ENCODE measurements at places on chromosomes 6 and 20. TPM values are rescaled to one million over a fixed set of nuclear protein-coding genes. Genes with fewer than 3 reads are reported as not detected.

GRCh38 chr20:60209048-60209447 lies 250.8 kb downstream of the CDH26 start:
- H3K27ac ChIP-seq: no peak overlapping the region
- no peaks in the 10 kb centered on the region for H3K36me3 ChIP-seq
- no peaks in the 10 kb centered on the region for H3K4me1 ChIP-seq
- H3K4me3 ChIP-seq: no peak overlapping the region
- H3K27me3 ChIP-seq: no peaks in the 10 kb centered on the region

DNA sequence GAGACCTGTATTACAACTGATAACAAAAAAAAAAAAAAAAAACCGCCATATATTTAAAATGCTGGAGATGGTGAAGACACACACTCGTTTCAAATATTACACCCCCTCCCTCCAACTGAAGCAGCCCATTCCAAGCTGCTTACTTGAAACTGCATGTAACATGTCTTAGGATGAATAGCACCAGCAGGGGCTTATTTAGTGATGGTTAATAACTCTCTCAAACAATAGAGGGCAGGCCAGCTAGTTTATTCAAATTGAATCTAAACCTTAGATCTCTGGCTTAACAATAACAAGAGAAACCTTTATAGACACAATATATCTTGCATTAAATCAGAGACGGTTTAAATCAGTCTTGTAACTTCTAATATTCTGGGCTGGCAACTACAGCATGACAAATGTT lies 9.3 kb upstream of the JPH2 start:
- no peak overlapping the region for H3K4me3 ChIP-seq
- peaks cover 28% of the 10 kb centered on the region for H3K4me1 ChIP-seq
- no peak for DNase-seq

- H3K4me3 ChIP-seq: no peak overlapping the region
- peaks cover 47% of the 10 kb centered on the region for H3K27me3 ChIP-seq
- H3K4me1 ChIP-seq: peaks cover 46% of the 10 kb centered on the region
- no peak overlapping the region for H3K27ac ChIP-seq
- peaks cover 6% of the 10 kb centered on the region for H3K36me3 ChIP-seq
- no peak for DNase-seq
These were observed 96.9 kb downstream of the SCML4 start for GRCh38 chr6:107727096-107727757.

DNA sequence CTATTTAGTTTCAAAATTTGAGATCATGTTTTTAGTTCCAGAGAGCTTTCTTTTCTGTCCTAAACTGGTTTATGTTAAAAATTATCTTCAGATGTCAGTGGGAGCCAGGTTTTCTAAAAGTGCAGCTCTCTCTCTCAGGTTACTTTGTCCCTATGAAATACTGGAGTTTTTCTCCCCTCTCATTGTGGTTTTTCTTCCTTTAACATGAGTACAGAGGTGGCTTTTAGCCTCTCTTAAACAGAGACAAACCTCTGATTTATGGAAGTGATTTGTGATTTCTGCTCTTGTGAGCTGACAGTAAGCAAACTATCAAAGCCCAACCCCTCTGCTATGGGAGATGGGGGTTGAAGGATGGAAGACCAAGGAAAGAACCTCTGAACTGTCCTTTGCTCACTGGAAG lies 85.7 kb downstream of the LIN28B start:
- no peak overlapping the region for H3K4me3 ChIP-seq
- DNase-seq: no peak
- no peak overlapping the region for H3K27ac ChIP-seq

DNA sequence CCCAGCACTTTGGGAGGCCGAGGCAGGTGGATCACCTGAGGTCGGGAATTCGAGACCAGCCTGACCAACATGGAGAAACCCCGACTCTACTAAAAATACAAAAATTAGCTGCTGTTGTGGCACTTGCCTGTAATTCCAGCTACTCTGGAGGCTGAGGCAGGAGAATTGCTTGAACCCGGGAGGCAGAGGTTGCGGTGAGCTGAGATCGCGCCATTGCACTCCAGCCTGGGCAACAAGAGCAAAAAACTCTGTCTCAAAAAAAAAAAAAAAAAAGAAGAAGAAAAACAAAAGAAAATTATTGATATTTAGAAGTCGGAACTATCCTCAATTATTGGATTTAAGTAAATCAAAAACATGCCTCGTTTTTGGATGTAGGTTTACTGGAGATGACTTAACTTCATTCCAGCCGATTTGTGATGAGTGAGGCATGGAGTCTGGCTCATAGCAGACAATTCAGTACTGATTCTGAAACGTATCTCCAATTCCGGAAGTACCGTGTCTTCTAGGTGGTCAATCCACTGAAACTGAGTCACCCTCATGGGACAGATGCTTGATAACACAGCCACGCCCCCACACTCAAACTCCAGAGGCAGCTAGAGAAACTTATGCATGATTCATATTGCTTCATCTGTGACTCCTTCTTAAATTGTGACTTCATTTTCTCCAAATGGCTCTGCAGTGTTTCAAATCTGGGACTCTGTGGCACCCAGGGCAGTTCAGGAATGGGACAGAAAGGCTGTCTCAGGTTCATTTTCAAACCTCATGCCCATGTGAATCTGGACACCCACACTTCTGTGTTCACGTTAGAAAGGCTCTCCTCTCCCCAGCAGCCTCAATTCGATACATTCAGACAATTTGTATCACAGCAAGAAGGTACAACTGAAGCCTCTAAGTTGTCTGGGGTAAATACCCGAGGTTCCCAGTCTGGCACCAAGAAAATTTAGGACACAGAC lies 110.4 kb upstream of the ARMC2 start:
- peaks cover 36% of the 10 kb centered on the region for H3K27me3 ChIP-seq
- peaks cover 9% of the 10 kb centered on the region for H3K4me1 ChIP-seq
- H3K27ac ChIP-seq: no peak overlapping the region
- no peak overlapping the region for H3K4me3 ChIP-seq

GRCh38 chr6:24897186-24897585 lies 38.6 kb downstream of the RIPOR2 start:
- H3K27me3 ChIP-seq: no peaks in the 10 kb centered on the region
- peaks cover 52% of the 10 kb centered on the region for H3K4me1 ChIP-seq
- no peak for DNase-seq
- H3K27ac ChIP-seq: no peak overlapping the region

GRCh38 chr6:39055661-39056060 lies 7.1 kb downstream of the GLP1R start:
- H3K4me3 ChIP-seq: no peak overlapping the region
- no peak overlapping the region for H3K27ac ChIP-seq
- peaks cover 17% of the 10 kb centered on the region for H3K27me3 ChIP-seq
- H3K4me1 ChIP-seq: peaks cover 14% of the 10 kb centered on the region
- no peak for DNase-seq

DNA sequence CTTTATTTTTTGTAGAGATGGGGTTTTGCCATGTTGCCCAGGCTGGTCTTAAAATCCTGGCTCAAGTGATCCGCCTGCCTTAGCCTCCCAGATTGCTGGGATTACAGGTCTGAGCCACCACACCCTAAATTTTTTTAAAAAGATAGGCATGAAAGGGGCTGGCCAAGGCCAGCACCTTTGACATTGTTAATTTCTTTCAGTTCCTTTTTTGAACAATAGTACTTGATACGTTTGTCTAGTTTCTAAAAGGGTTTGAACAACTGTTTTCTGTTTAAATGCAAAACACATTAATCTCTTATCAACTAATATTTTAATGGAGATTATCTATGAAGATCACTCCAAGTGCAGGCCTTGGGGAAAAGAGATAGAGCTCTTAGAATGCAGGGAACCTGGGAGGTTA lies 37.6 kb upstream of the PTPRK start:
- no peaks in the 10 kb centered on the region for H3K36me3 ChIP-seq
- H3K4me3 ChIP-seq: no peak overlapping the region
- H3K4me1 ChIP-seq: no peaks in the 10 kb centered on the region
- H3K27me3 ChIP-seq: peaks cover 3% of the 10 kb centered on the region
- DNase-seq: no peak

DNA sequence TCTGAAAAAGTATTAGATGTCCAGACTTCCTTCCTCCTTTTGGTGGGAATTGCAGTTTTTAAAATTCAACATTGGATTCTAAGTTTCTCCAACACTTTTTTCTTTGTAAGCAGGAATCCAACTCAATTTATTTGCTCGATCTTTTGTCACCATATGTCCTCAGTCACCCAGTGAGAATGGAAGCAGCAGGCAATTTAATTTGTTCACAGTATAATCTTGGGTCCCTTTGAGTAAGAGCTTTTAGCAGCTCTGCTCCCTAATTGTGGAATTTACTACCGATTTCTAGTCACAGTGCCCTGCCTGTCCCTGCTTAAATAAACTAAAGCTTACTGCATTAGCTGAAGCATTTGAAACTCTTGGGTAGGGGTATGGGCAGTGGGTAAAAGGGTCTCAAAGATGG lies 98.6 kb downstream of the BTBD3 start:
- H3K4me1 ChIP-seq: peaks cover 1% of the 10 kb centered on the region
- H3K27ac ChIP-seq: no peak overlapping the region
- no peak for DNase-seq
- no peaks in the 10 kb centered on the region for H3K36me3 ChIP-seq

- H3K4me1 ChIP-seq: peaks cover 2% of the 10 kb centered on the region
- H3K4me3 ChIP-seq: no peak overlapping the region
- H3K36me3 ChIP-seq: no peaks in the 10 kb centered on the region
- DNase-seq: no peak
- no peaks in the 10 kb centered on the region for H3K27me3 ChIP-seq
These were observed 77.2 kb downstream of the GCNT2 start for GRCh38 chr6:10598084-10598960.

DNA sequence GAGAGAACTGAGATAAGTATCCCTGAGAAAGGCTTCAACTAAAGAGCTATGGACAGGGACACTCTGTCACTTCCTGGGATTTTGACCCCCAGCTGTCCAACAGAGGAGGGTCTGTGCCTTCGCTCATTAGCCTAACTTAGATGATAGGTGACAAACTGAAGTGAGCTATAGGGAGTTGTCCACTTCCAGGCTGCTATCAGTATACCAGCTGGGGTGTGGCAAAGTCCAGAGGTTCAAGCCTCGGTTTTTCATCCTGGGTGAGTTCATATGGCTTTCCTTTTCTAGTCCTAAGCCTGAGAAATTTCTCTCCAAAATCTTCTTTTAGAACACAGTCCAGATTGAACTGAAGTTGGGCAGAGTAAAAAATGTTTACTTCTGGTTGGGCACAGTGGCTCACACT lies 5.9 kb upstream of the PAQR8 start:
- H3K27ac ChIP-seq: no peak overlapping the region
- H3K27me3 ChIP-seq: peaks cover 8% of the 10 kb centered on the region
- H3K36me3 ChIP-seq: no peaks in the 10 kb centered on the region
- DNase-seq: no peak
- H3K4me3 ChIP-seq: no peak overlapping the region

DNA sequence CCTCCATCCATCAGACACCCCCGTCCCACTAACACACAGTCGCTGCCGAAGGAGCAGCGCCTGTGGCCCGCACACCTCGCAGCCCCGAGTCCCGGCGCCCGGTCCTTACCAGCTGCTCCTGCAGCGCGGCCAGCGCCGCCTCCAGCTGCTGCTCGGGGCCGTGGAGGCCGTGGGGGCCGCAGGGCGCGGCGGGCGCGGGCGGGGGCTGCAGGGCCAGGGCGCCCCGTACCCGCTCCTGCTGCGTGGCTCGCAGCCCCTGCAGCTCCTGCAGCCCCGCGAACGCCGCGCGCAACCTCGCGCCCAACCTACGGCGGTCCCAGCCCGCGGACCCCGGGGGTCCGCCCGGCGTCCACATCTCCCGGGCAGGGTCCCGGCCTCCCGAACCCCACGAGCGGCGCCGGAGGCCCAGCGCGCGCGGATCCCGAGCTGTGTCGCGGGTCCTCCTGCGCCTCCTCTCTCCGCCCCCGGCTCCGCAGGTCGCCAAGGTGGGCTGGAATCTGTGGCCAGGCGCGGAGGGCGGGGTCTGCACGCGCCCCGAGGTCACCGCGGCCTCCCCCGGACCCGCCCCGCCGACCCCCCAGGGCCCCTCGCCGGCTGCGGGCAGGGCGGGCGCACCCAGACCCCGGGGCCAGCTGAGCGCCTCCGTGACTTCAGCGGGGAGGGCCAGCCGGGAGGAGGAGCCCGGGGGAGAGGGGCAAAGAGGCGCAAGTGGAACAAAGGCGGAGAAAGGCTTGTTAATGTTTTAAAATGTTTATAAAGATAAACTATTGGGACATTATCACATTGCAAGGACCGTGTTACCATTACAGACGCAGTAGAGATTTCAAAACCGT lies at the start of gene DACT2:
DACT2 (minus strand) TSS at position 499 of the 833 bp plus-strand sequence; CDS start at position 355, 144 bp downstream.
- H3K36me3 ChIP-seq: peaks cover 2% of the 10 kb centered on the region
- no peak for DNase-seq
- peaks cover 38% of the 10 kb centered on the region for H3K27me3 ChIP-seq
- H3K27ac ChIP-seq: no peak within 1 kb of the TSS
- H3K4me3 ChIP-seq: no peak within 1 kb of the TSS

GRCh38 chr20:45779011-45779915 lies 12.4 kb downstream of the WFDC3 start:
- no peak for DNase-seq
- H3K36me3 ChIP-seq: no peaks in the 10 kb centered on the region
- H3K27ac ChIP-seq: no peak overlapping the region
- peaks cover 15% of the 10 kb centered on the region for H3K4me1 ChIP-seq

GRCh38 chr6:2589171-2589661 lies 161.5 kb downstream of the MYLK4 start:
- H3K27ac ChIP-seq: no peak overlapping the region
- no peaks in the 10 kb centered on the region for H3K4me1 ChIP-seq
- peaks cover 39% of the 10 kb centered on the region for H3K27me3 ChIP-seq
- H3K36me3 ChIP-seq: no peaks in the 10 kb centered on the region
- no peak overlapping the region for H3K4me3 ChIP-seq

DNA sequence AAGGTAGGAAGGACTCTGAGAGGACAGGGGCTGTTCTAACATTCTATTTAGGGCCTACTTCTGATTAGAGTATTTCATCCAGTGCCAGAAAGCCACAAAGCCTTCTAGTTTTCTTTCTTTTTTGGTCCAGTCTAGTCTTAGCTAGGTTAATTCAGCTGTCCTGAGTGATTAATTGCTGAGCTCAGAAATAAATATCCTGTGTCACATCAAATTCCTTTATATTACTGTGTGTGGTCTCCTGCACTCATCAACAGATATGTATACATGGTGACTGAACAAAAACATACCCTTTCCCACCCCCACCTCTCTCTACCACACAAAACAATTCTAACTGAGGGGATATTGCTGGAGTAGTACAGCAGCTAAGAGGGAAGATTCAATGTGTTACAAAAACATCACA lies 601.5 kb upstream of the NRSN1 start:
- H3K27me3 ChIP-seq: no peaks in the 10 kb centered on the region
- no peak overlapping the region for H3K4me3 ChIP-seq
- no peaks in the 10 kb centered on the region for H3K4me1 ChIP-seq
- H3K27ac ChIP-seq: no peak overlapping the region
- no peak for DNase-seq

The IL17F gene
- not detected for total RNA-seq

The ADGRG6 gene
- 0.07 TPM for total RNA-seq

The TRDN gene
- total RNA-seq: not detected

The GJA1 gene
- total RNA-seq: not detected

The OOEP gene
- not detected for total RNA-seq

The PROKR2 gene
- not detected for total RNA-seq

The RUNX2 gene
- total RNA-seq: 60.8 TPM

The MYB gene
- total RNA-seq: 82.5 TPM

The STX11 gene
- 19.7 TPM for total RNA-seq

The DEF6 gene
- total RNA-seq: 120 TPM

The ACTL10 gene
- 2.6 TPM for total RNA-seq

The PLEKHG1 gene
- 1.8 TPM for total RNA-seq

The FAM217A gene
- total RNA-seq: not detected

The MPIG6B gene
- not detected for total RNA-seq

The OR2B6 gene
- not detected for total RNA-seq

The DSP gene
- total RNA-seq: 0.02 TPM

The ARHGAP18 gene
- total RNA-seq: 6.6 TPM
